ENCODE measurements at places on chromosomes 12 and 14. TPM values are rescaled to one million over a fixed set of nuclear protein-coding genes. Genes with fewer than 3 reads are reported as not detected.

Gene OR4Q2
- not detected for total RNA-seq

Gene HSP90AA1
- 401 TPM for total RNA-seq

Gene CDKN1B
- 52.5 TPM for total RNA-seq

Gene SERPINA6
- total RNA-seq = not detected

Gene ITPK1
- 46.8 TPM for total RNA-seq

- no peaks in the 10 kb centered on the region for H3K4me1 ChIP-seq
- no peak for DNase-seq
- H3K4me3 ChIP-seq = no peak overlapping the region
- H3K36me3 ChIP-seq = no peaks in the 10 kb centered on the region
- no peak overlapping the region for H3K27ac ChIP-seq
- H3K27me3 ChIP-seq = no peaks in the 10 kb centered on the region
Observed at GRCh38 chr14:22194664-22195063, 394.4 kb downstream of the DAD1 start.

GRCh38 chr12:50004696-50005095 is 20.6 kb downstream of the RACGAP1 start:
- peaks cover 60% of the 10 kb centered on the region for H3K4me1 ChIP-seq
- H3K4me3 ChIP-seq = no peak overlapping the region
- H3K27me3 ChIP-seq = no peaks in the 10 kb centered on the region
- no peaks in the 10 kb centered on the region for H3K36me3 ChIP-seq

DNA sequence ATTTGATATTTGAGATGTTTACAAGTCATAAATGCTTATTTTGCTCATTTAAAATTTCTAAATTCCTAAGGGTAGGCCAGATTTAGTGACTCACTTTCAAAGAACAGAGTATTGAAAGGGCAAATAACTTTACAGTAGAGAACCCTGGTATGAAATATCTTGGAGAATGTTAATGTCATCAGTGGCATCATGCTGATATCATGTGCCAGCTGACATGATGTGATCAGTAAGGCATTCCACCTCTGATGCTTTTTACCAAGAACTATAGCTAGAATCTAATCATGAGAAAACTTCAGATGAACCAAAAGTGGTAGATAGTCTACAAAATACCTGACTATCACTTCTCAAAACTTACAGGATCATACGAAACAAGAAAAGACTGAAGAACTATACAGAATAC is 2.9 kb upstream of the FLRT2 start:
- peaks cover 37% of the 10 kb centered on the region for H3K27me3 ChIP-seq
- no peaks in the 10 kb centered on the region for H3K4me1 ChIP-seq
- no peak for DNase-seq
- H3K36me3 ChIP-seq = no peaks in the 10 kb centered on the region
- no peak overlapping the region for H3K4me3 ChIP-seq

DNA sequence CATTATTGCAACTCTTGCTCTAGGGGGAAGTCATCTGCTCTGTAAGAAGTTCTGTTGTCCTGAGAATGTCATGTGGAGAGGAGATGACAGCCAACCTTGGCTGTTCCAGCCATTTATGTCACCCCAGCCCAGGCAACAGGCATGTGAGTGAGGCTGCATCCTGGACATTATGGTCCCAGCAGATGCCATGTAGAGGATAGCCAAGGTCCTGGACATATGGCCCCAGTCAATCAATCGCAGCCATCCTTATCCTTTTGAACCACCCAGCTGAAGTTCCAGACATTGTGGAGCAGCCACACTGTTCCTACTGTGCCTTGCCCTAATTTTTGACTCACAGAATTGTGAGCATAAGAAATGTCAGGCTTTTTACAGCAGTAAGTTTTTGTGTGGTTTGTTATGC is 84.9 kb downstream of the AVPR1A start:
- no peaks in the 10 kb centered on the region for H3K4me1 ChIP-seq
- H3K27ac ChIP-seq = no peak overlapping the region
- no peaks in the 10 kb centered on the region for H3K36me3 ChIP-seq
- DNase-seq = no peak
- H3K27me3 ChIP-seq = no peaks in the 10 kb centered on the region

DNA sequence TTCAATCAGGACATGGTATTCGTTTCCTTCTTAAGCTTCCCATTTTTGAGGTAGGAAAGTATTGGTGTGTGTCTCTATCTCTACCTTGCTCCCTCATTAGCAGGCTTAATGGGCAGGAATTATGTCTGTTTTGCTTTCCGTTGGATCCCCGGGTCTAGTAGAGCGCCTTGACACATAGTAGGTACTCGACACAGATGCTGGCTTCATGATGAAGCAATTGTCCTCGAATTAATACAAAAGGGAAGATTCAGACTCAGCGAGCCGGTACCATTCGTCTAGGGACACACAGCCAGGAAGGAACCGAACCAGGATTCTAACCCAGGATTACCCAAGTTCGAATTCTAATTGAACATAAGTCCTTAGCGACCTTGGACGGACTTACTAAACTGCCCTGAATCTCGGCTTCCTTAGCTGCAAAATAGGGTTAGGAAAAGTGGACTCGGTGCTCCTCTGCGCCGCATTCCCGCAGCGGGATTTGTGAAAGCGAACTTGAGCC is 496 bp upstream of the ISCU start:
- peak overlapping the region; percentile 83 for H3K4me3 ChIP-seq
- H3K27ac ChIP-seq = peak overlapping the region; percentile 96
- H3K4me1 ChIP-seq = peaks cover 73% of the 10 kb centered on the region
- no peaks in the 10 kb centered on the region for H3K27me3 ChIP-seq
- H3K36me3 ChIP-seq = peaks cover 23% of the 10 kb centered on the region
- DNase-seq = no peak

DNA sequence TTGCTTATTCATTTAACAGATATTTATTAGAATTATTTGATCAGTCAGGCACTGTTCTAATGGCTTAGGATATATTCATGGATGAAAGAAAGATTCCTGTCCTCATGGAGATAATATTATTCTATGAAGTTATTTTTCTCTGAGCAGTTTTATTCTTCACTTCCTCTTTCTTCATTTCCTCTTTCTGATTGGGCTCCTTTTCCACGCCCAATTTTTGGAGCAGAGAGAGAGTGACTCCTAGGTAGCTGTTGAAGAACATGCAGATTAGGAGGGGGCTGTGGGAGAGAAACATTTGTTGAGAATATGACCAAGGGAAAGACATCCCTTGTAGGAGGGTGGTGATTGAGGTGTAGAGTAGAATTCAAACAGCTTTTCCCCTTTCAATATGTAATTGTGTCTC is 6.0 kb upstream of the YARS2 start:
- H3K36me3 ChIP-seq = no peaks in the 10 kb centered on the region
- no peak for DNase-seq
- H3K27ac ChIP-seq = no peak overlapping the region
- peaks cover under 1% of the 10 kb centered on the region for H3K4me1 ChIP-seq

DNA sequence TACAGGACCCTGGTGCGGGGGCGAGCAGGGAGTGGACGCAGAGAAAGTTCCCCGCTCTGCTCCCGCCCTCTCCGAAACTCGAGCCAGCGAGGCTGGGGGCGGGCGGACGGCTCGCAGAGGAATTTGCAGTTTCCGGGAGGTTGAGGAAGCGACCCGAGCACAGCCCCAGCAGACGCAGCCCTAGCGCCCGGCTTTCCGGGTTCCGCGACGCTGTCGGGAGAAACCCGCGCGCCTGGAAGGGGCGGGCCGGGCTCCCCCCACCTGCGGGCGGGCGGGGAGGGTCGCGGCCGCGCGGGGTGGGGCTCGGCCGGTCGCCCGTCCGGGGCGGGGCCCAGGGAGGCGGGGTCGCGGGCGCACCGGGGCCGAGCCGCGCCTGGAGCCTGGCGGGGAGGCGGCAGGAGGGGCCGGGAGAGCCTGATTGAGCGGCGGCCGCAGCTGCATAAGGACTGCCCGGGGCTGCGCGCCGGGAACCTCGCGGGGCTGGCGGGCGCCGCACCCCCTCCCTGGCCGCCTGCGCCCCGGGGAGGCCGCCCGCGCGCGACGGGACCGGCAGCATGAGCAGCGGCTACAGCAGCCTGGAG is at the start of gene RASSF3:
Gene RASSF3, plus strand, starts transcription at position 417 of the 581 bp plus-strand sequence. Its CDS starts 138 bp downstream, at position 555.
- no peaks in the 10 kb centered on the region for H3K27me3 ChIP-seq
- H3K36me3 ChIP-seq = peaks cover 5% of the 10 kb centered on the region
- DNase-seq = peak; percentile 80
- peak within 1 kb of the TSS; percentile 91 for H3K27ac ChIP-seq

DNA sequence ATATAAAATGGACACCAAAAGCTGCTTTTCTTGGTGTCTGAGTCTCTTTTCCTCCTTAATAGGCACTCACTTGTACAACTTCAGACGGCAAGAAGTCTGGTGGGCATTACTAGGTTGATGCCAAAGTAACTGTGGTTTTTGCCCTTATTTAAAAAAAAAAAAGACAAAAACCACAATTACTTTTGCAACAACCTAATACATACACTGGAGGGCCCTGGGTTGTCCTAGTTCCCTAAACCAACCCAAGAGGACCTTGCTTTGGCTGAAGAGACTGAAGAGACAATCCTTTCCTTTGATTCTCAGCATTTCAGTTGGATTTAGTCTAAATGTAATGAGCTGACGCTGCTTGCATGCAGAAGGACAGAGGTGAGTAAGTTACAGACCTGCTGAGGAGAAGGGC is 16.2 kb upstream of the PLEKHG3 start:
- no peaks in the 10 kb centered on the region for H3K36me3 ChIP-seq
- no peak overlapping the region for H3K27ac ChIP-seq
- peaks cover 15% of the 10 kb centered on the region for H3K4me1 ChIP-seq
- DNase-seq = no peak
- no peaks in the 10 kb centered on the region for H3K27me3 ChIP-seq

DNA sequence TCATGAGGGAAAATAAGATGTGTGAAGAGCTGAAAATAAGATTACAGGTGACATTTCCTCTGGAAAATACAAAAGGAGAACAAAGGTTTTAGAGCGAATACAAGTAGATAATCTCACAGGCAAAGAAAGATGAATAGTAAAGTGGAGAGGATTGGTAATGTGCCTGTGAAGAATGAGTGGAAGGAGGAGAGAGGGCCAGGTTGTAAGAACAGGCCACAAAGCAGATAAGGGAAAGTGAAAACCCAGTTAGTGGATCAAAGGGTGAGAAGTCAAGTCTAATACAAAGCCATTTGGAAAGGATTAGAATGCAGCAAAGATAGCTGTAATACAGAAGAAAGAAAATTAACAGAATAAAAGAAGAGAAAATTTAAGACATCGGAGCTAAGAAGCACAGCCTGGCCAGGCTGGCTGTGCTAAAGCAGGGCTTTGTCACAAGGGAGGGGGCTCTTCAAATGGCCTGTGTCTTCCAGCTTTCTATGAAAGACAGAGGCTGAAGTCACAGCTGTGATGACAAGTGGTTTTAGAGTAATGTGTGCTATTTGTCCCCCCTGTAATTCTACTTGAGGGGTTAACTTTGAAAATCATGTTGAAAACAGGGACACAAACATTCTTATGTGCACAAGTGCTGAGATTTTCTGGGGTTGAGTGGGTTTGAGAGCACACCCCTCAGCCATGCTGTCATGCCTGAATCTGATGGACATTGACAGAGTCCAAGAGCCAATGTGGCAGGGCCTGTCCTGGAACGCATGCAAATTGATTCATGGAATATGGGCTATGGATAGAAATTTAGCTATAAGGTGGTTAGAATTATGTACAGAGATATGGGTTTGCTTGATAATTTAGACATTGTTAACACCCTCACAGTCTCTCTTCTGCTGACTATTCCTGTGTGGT is 344.5 kb upstream of the NAV3 start:
- no peak for DNase-seq
- H3K27me3 ChIP-seq = no peaks in the 10 kb centered on the region
- no peak overlapping the region for H3K27ac ChIP-seq

All from sigmoid colon (tissue), 7 donors.